Stromal cell of bone marrow (primary cell): ENCODE measurements at places on chromosomes 3 and 15.

DNA sequence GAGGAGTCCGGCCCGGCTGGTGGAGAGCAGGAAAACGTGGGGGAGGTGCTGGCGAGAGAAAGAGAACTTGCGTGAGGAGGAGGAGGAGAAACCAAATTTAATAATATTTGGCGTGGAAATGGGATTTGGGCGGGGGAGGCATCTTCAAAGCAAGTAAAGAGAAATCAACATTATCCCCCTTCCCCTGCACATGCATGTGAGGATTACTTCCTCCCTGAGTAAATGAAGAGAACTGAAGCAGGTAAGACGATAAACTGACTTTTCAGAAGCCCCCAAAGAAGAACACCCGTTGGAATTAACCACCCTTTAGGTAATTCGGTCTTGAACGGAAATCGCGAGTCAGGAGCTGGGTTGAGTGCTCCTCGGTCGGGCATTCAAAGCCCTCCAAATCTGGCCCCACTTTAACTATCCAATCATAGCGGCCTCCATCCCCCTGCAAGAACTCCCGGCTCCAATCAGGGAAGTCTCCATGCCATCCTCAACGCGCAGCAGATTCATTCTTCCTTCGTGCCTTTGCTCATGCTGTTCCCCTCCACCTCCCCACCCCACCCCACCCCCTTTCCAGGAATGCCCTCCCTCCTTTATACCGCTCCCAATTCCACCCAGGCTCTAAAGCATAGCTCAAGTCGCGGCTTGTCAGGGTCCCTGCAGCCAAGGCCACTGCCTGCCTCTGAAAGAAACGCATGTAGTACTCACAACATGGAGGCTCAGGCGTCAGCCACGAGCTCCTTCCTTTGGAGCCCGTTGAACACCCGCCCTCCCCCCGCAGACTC lies 545 bp upstream of the RFX7 start:
- no peak for DNase-seq

DNA sequence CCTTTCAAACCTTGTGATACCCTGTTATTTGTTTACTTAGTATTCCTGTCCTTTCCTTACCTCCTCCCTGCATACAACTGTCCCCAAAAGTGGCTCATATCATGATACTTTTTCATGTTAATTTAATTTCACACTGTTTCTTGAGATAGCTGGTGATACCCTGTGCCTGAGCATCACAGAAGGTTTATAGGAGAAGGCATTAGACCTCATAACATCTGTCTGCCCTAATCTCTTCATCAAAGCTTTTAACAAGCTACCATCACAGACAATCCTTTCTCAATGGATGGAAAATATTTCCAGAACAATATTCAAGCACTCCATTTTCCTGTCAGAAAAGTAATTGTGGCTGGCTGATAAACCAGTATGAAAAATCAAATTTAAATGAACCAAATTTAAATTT lies 81.6 kb downstream of the SSR3 start:
- DNase-seq = no peak

DNA sequence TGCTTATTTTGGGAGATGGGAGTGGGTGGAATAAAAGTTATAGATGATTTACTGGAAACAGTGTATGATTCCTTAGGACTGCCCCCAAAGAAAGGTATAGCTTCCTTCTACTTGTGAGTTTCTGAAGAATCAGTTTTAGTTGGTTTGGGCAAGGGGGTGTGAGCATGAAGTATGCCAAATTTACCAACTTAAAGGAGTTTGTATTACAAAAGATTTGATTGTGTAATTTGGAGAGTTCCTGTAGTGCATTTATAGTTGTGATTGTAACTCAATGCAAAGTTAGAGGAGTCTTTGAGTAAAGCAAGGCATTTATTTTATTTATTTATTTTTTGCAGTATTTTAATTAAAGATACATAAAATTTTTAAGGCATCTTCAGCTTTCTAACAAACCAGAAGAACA lies 42.8 kb downstream of the TSC22D2 start:
- no peak for DNase-seq

DNA sequence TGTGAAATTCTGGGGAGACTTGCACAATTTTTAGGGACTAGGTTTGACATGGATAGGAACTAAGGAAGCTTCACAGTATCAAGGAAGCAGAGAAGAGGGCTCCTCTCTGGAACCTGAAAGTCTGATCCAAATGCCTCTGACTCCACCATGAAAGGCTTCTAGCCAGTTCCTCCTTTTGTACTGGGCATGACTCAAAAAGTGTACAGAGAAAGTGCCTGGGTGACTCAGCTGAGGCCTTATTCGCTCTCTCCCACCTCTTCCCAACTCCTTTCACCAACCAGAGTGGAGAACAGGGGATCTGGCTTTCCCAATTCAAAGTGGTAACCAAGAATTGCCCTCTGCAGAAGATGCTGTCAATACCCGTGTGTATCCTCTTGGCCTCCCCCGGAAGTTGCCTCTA lies 342.9 kb upstream of the PROK2 start:
- peak; percentile 55 for DNase-seq

DNA sequence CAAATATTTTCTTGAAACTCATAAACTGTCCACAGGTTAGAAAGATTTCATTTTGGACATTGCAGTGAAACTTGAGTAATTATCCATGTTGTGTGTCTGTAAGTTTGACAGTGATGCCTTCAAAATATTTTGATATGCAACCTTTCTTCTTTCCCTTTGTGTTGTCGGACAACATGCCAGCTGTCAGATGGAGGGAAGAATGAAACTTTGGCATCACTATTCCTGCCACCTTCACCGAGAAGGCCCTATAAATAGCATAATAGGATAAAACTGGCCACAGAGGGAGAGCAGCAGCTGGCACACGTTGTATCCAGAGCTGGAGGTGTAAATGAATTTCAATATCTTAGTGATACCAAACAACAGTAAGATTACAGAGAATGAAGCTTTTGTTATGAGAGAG lies 436.7 kb upstream of the CFAP20DC start:
- DNase-seq = no peak

DNA sequence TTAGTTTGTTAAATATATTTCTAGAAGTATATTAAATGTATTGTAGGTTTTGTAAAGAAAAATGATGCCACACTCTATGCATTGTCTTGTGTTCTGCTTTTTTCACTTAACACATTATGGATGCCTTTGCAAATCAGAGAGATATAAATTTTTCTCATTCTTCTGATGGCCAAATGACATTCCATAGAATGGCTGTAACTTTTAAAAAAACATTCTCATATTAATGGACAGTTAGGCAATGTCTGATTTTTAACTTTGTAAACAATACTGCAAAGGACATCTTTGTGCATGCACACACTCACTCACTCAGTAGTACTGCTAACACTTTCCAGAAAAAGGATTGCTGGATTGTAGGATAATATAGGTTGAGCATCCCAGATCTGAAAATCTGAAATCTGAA lies 195.9 kb downstream of the ITPR1 start:
- DNase-seq = no peak

- peak; percentile 64 for DNase-seq
Observed at GRCh38 chr3:100992231-100993012, 799 bp downstream of the ABI3BP start.

- no peak for DNase-seq
Observed at GRCh38 chr3:172261054-172261453, 187.2 kb downstream of the GHSR start.

DNA sequence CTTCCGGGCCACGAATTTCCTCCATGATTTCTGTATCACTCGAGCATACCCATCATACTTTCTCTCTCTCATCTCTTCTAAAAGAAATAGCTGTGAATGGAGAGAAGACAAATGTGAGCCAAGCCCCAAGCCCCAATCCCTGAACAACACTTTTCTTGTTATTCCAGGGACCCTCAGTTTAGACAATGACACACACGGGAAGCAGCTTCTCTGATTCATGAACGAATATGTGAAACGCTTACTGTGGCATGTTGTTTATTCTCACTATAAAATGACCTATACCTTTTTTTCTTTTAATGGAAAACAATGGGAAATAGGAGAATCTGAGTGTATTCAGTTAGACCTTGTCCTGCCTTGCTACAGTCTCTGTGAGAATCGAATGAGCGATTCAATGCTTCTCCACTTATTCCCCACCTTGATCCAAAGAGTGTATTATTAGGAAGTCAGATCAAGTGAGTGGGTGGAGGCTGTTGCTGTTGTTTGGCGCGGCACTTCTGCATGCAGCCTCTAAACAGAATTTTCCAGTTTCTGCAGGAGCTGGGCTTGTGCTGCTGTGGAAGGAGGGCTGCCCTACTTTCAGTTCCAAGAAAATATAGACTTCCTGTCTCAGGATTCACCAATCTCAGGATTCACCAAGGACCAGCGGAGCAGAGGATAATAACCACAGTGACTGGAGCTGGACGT lies 32.4 kb upstream of the LDHAL6B start:
- no peak for DNase-seq

- DNase-seq = no peak
Observed at GRCh38 chr3:147497286-147497685, 88.1 kb downstream of the ZIC1 start.

GRCh38 chr3:12653747-12654146 lies 10.2 kb downstream of the RAF1 start:
- DNase-seq = no peak

GRCh38 chr15:29969562-29970401 lies 113.0 kb upstream of the GOLGA8J start:
- DNase-seq = no peak

- DNase-seq = no peak
Observed at GRCh38 chr3:146715170-146715569, 110.0 kb upstream of the PLSCR5 start.

GRCh38 chr3:183827809-183828537 lies 2.6 kb upstream of the MAP6D1 start:
- no peak for DNase-seq

GRCh38 chr3:4774531-4774930 lies 204.7 kb upstream of the BHLHE40 start:
- DNase-seq = no peak

GRCh38 chr3:5690490-5690889 lies 503.0 kb downstream of the EDEM1 start:
- DNase-seq = no peak

DNA sequence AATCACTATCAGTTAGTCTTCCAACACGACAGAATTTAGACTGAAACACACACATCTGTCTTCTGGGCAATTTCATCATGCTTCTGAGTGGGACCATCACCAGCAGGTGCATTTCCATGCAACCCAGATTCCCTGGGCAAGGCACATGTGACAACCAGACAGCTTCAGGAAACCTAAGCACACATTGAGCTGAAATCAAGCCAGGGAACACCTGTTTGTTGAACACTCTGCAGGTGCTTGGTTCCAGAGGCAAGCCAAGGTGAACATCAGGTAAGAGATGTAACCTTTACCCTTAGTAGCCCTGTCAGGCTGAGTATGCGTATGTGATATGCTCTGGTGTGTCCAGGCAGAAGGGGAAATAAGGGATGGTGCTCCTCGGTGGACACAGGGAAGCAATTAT lies 3.3 kb upstream of the PSMD2 start:
- no peak for DNase-seq
